ENCODE measurements at places on chromosomes 3 and 15. TPM values are rescaled to one million over a fixed set of nuclear protein-coding genes. Genes with fewer than 3 reads are reported as not detected.

Gene FBN1
- total RNA-seq: 1,453 TPM

Gene ECT2
- 21.8 TPM for total RNA-seq

Gene COL7A1
- 12.7 TPM for total RNA-seq

Gene GOLGA6L4
- 1.8 TPM for total RNA-seq

Gene NRROS
- 0.72 TPM for total RNA-seq

Gene ICE2
- 26.4 TPM for total RNA-seq

Gene IQGAP1
- 259 TPM for total RNA-seq

Gene PPARG
- 7.2 TPM for total RNA-seq

Gene FBXO22
- total RNA-seq: 27.4 TPM

Gene GCNT3
- 0.72 TPM for total RNA-seq

Gene ADCY5
- 0.59 TPM for total RNA-seq

Gene WDR72
- not detected for total RNA-seq

Gene STX19
- total RNA-seq: not detected
